Neural crest cell (in vitro differentiated cells): ENCODE measurements at places on chromosomes 4 and X.

GRCh38 chr4:169715826-169716225 lies 41.9 kb downstream of the HPF1 start:
- H3K27me3 ChIP-seq = no peaks in the 10 kb centered on the region
- no peak for DNase-seq
- H3K4me1 ChIP-seq = no peaks in the 10 kb centered on the region
- H3K36me3 ChIP-seq = peaks cover 8% of the 10 kb centered on the region
- no peak overlapping the region for H3K4me3 ChIP-seq

DNA sequence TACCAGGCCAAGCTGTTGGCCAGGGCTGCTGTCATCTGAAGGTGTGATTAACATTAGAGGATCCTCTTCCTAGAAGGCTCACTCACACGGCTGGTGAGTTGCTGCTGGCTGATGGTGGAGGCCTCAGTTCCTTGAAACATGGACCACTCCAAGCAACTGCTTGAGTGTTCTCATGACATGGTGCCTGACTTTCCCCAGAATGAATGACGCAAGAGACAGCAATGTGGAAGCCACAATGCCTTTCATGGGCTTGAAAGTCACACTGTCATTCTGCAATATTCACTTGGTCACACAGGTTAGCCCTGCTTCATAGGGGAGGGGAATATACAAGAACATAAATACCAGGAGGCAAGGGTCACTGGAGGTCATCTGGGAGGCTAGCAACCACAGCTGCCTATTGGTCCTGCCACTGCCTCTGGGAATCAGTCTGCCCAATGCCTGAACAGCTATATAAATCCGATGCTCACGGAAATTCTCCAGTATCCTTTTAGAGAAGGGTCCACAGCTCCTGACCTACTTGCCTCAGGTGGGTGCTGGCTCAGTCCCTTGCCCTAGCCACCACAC lies 97.1 kb upstream of the MAML3 start:
- H3K27ac ChIP-seq = no peak overlapping the region
- no peak overlapping the region for H3K4me3 ChIP-seq
- H3K36me3 ChIP-seq = no peaks in the 10 kb centered on the region
- DNase-seq = no peak
- H3K4me1 ChIP-seq = peaks cover 65% of the 10 kb centered on the region

- H3K4me1 ChIP-seq = peaks cover 31% of the 10 kb centered on the region
- no peak for DNase-seq
- no peaks in the 10 kb centered on the region for H3K27me3 ChIP-seq
- H3K27ac ChIP-seq = peak overlapping the region; percentile 97
- H3K36me3 ChIP-seq = no peaks in the 10 kb centered on the region
- peak overlapping the region; percentile 92 for H3K4me3 ChIP-seq
Observed at GRCh38 chrX:15334561-15334960, 762 bp downstream of the PIGA start.

- H3K4me3 ChIP-seq = no peak overlapping the region
- DNase-seq = no peak
- no peak overlapping the region for H3K27ac ChIP-seq
- H3K36me3 ChIP-seq = no peaks in the 10 kb centered on the region
Observed at GRCh38 chrX:121260596-121261240, 213.3 kb downstream of the GLUD2 start.

- H3K36me3 ChIP-seq = no peaks in the 10 kb centered on the region
- no peak overlapping the region for H3K4me3 ChIP-seq
- H3K27ac ChIP-seq = no peak overlapping the region
Observed at GRCh38 chrX:129614481-129615255, 40.1 kb downstream of the APLN start.

DNA sequence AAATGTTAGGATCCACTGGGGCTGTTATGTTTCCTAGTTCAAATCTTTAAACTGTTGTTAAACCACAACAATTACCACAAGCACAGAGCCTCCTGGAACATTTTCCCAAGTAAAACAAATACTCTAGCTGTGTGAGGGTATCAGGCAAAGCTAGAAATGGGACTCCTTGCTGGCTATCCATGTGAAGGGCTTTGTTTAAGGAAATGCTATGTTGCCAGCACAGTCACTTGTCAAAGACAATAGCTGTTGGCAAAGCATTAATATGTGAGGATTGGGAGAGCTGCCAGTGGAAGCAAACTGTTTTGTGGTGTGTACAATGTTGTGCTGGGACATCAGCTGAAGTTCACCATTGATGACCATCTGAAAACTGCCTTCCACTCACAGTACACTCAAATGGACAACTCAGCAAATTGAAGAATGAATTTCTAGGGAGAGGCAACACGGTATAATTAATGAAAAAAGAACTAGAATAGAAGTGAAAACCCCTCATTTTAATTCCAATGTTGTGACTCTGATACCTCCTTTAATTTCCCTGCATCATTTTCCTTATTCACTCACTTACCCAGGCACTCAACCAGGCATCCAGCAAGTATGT lies 100.8 kb downstream of the ANXA3 start:
- peaks cover 21% of the 10 kb centered on the region for H3K4me1 ChIP-seq
- peak overlapping the region; percentile 61 for H3K27ac ChIP-seq
- no peaks in the 10 kb centered on the region for H3K27me3 ChIP-seq
- H3K4me3 ChIP-seq = no peak overlapping the region
- H3K36me3 ChIP-seq = no peaks in the 10 kb centered on the region

GRCh38 chr4:153367092-153367491 lies 22.6 kb downstream of the MND1 start:
- DNase-seq = no peak
- no peaks in the 10 kb centered on the region for H3K4me1 ChIP-seq
- H3K27ac ChIP-seq = no peak overlapping the region

GRCh38 chr4:172826346-172826745 lies 342.3 kb upstream of the GALNT7 start:
- no peaks in the 10 kb centered on the region for H3K27me3 ChIP-seq
- H3K4me3 ChIP-seq = no peak overlapping the region
- peaks cover 24% of the 10 kb centered on the region for H3K4me1 ChIP-seq
- no peak for DNase-seq
- H3K27ac ChIP-seq = no peak overlapping the region

DNA sequence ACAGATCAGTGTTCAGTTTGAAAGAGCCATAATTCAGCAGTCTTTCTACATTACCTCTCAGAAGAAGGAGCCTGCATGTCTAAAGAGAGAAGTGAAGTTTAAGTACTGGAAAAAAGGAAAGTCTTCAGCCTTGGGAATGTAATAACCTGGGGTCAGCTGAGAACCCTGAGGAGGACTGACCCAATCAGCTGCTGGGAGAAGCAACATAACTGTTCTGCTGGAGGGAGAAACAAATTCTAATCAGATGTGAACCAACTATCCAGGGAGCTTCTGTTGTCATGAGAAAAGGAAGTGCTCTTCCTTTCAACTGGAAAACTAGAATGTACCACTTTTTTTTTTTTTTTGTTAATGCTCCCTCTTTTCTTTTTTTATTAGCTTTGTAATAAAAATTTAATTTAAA lies 64.5 kb upstream of the PDE5A start:
- peaks cover 21% of the 10 kb centered on the region for H3K4me1 ChIP-seq
- no peaks in the 10 kb centered on the region for H3K27me3 ChIP-seq
- peaks cover 9% of the 10 kb centered on the region for H3K36me3 ChIP-seq
- H3K27ac ChIP-seq = peak overlapping the region; percentile 85

- H3K36me3 ChIP-seq = no peaks in the 10 kb centered on the region
- no peaks in the 10 kb centered on the region for H3K27me3 ChIP-seq
- H3K27ac ChIP-seq = no peak overlapping the region
- H3K4me1 ChIP-seq = no peaks in the 10 kb centered on the region
Observed at GRCh38 chr4:55920571-55920970, 28.2 kb upstream of the CEP135 start.

- H3K36me3 ChIP-seq = no peaks in the 10 kb centered on the region
- peaks cover 33% of the 10 kb centered on the region for H3K4me1 ChIP-seq
- no peak for DNase-seq
- no peak overlapping the region for H3K27ac ChIP-seq
Observed at GRCh38 chr4:70743731-70744130, 22.0 kb downstream of the RUFY3 start.

DNA sequence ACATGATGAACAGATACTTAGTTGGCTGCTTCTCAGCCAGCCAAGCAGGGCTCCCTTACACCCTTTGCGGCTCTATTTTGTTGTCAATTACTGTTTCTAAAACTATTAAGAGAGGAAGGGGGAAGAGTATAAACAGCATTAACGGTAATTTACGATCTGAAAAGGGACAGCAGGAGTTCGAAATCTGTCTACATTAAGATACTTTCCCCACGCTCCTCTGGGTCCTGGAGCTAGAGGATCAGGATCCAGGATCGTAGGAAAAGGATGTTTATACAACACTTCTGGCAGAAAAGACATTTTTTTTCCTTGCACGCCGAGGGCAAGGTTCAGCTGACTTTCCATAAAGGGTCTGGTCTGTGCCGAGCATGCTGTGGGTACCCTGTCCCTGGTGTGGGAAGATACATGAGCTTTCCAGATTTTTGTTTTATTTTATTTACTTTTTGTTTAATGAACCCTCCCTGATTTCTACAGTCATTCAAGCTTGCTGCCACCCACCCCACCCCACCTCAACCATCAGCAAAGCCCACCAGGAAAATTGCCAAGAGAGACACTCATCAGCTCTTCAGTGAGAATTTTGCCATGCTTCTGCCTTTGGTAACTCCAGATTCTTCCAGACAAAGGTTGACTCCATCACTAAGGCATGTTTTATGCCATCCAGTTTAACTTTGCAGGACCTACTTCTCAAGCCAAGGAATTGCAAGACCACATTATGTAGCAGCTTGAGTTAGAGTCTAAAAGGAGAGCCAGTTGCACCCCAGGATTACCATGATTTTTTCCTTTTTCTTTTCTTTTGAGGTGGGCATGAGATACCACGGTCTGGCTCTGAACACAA lies 188.1 kb downstream of the QDPR start:
- DNase-seq = no peak
- H3K36me3 ChIP-seq = peaks cover 2% of the 10 kb centered on the region
- H3K4me3 ChIP-seq = no peak overlapping the region

DNA sequence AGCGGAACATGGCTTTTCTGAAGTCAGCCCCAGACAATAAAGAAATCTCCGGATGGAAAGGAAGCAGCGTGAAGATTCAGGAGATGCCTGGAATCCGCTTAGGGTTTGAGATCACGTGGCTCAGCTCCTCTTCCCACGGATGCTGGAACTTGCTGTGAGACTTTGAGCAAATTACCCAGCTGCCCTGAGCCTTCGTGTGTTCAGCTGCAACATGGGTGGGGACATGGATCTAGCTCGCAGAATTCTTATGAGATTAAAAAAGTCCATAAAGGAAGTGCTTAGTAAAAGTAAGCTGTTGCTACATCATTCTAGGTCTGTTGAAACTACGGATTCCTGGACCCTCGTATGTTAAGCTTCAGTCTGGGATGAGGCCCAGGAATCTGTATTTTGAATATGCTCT lies 55.7 kb upstream of the STIM2 start:
- no peaks in the 10 kb centered on the region for H3K36me3 ChIP-seq
- no peak overlapping the region for H3K4me3 ChIP-seq
- peaks cover 8% of the 10 kb centered on the region for H3K4me1 ChIP-seq
- no peak overlapping the region for H3K27ac ChIP-seq
- no peak for DNase-seq
- no peaks in the 10 kb centered on the region for H3K27me3 ChIP-seq

DNA sequence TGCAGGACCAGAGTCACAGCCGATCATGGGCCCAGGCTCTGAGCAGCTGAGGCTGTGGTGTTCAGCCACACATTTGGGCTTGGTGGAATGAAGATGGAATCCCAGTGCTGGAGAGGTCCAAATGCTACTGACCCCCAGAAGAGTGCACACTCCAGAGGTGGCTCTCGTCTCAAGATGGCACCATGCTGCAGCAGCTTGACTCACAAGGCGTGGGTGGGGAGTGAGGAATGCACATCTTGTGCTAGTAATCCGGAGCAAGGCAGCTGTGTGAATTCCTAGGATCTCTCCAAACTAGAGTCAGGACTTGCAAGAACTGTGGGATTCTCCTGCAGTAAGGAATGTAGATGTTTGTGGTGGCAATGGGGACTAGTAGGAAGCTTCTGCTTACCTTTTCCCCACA lies 28.7 kb downstream of the RAB28 start:
- no peaks in the 10 kb centered on the region for H3K4me1 ChIP-seq
- H3K27me3 ChIP-seq = no peaks in the 10 kb centered on the region
- DNase-seq = no peak

DNA sequence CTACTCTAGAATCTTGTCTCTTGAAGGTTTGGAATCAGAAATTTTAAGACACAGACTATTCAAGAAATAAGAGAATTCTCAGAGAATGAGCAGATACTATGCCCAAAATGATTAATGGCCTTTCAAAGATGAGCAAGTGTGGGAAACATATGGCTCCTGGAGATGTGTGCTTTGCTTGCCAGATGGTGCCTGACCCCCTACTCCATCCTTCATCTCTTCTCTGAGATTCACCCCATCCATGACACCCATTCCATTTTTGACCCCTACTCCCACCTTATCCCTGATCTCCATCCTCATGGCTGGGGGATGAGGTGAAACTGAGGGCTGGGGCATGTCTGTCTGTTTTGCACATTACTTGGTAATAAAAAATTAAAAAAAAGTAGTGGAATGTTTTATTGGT lies 75.5 kb downstream of the GPC3 start:
- H3K27ac ChIP-seq = no peak overlapping the region
- no peak overlapping the region for H3K4me3 ChIP-seq
- DNase-seq = no peak
- H3K4me1 ChIP-seq = peaks cover 25% of the 10 kb centered on the region
